NCI-H1436 treated with DMSO at 0.1 percent for 48 hours (cell line): ENCODE measurements at places on chromosomes 1 and 21.

DNA sequence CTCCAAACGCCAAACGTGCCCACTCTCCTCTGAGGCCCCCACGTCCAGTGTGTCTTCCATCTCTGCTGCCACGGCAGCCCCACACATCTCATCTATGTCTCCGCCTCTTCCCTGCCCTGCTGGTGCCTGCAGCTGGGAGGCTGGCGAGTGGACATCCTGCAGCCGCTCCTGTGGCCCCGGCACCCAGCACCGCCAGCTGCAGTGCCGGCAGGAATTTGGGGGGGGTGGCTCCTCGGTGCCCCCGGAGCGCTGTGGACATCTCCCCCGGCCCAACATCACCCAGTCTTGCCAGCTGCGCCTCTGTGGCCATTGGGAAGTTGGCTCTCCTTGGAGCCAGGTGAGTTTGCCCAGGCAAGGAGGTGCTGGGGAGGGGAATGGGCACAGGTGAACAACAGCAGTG is 8.6 kb downstream of the ADAMTSL4 start:
- DNase-seq, result no peak

DNA sequence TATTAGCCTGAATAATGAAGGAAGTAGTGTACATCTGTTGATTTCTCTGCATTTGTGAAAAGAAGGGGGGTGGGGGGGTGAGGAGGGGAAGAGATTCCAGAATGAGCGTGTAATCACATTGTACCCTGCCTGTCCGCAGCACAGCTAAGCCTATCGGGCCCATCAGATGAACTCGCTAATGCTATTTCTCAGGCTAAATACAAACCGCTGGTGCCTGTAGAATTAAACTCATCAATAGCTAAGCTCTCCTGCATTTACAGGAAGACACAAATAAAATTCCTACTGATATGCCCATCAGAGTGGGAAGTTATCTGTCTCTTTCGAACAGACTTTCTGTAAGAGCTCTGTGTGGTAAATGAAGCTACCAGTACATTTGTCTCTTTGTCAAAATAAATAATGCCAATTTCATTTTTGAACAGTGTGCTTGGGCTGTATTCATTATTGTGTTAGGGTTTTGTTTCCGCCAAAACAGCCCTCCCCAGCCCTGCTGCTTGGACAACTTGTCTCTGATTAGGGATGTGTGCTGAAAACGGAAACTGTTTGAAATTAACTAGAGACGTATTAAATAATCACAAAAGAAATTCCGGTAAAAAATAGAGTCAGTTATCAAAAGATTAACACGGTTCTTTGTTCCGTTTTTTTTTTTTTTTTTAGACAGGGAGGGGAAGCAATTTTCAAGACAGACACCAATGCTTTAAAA is 305.4 kb downstream of the TTLL7 start:
- no peak for DNase-seq

DNA sequence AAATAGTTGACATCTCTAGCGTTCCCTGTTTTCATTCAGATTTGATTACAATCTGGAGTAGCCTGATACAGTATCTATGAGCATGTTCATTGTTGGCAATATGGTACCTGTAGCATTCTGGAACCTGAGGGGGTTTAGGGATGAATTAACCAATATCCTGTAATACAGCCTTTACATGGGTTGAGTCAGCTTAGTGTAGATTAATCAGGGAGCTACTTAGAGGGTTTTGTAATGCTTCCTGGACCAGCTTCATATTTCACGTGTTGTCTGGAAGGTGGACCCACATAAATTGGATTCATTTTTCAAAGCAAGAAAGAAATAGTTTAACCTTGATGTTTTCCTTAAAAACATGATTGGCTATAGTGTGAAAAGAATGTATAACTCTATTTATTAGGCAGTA is 3.6 kb downstream of the OTUD3 start:
- DNase-seq, result no peak

GRCh38 chr1:229088711-229089110 is 182.2 kb upstream of the RAB4A start:
- DNase-seq, result no peak

GRCh38 chr1:228379666-228380065 is 27.0 kb downstream of the TRIM11 start:
- no peak for DNase-seq

DNA sequence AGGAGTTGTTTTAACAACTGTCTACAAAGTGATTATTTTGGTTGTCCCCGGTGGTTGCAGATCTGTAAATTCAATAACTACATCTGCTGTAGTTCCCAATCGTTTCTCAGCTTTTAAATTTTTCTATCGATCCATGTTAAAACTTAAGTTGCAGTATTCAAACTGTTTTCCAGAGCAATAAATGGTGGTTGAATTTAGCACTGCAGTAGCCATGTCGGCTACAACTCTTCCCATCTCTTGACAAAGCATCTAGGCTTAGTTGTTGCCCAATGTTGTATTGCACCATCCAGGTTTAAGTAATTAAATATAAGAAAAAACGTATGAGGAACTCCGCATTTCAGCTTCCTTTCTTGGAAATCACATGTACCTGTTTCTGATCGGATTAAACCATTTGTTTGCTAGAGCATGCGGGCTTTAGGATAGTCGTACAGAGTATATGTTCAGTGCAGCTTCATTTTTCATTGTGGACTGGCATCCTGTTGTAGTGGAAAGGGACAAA is 996 bp downstream of the CNIH4 start:
- no peak for DNase-seq

DNA sequence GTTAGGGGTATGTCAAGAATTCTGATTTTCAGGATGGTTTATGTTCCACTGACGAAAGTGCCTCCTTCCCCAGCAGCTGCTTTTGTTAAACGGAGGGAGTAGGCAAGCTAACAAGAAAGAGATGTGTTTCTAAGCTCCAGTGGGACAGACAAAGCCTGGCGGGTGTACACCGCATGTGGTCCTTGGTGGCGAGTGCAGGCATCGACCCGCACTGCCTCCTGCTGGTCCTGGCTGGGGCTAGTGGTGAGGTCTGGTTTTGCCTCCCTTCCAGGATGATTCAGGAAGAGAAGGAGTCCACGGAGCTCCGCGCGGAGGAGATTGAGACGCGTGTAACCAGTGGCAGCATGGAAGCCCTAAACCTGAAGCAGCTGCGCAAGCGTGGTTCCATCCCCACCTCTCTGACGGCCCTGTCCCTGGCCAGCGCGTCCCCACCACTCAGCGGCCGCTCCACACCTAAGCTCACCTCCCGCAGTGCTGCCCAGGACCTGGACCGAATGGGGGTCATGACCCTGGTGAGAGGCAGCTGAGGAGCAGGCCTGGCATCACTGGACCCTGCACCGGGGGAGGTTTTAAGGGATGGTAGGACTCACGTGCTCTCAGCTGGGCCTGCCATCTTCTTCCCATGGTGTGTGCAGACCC is 29.0 kb downstream of the PPFIA4 start:
- no peak for DNase-seq

- no peak for DNase-seq
Observed at GRCh38 chr1:69833536-69833935, 265.8 kb downstream of the LRRC7 start.

DNA sequence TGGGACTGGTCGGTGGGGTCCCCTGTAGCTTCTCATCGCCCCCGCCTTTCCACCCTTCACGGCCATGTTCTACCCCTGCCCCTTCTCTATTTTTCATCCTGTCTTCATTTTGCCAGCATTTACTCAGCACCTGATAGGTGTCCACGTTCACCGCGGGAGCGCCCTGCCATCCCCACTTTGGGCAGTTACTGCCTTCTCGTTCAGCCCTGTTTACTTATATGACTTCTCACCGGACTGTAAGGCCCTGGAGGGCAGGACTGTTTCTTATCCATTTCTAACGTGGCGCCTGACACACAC is 380 bp downstream of the MFN2 start:
- no peak for DNase-seq

GRCh38 chr1:29235955-29236711 is at the start of gene PTPRU:
PTPRU (plus strand) TSS chr1:29236522; CDS start chr1:29236645, 123 bp downstream.
- DNase-seq, result no peak

GRCh38 chr1:230270185-230270558 is 156.0 kb downstream of the PGBD5 start:
- DNase-seq, result no peak
